ENCODE measurements at places on chromosomes 5 and 9. TPM values are rescaled to one million over a fixed set of nuclear protein-coding genes. Genes with fewer than 3 reads are reported as not detected.

The PHF24 gene
- 1.2 TPM for total RNA-seq

The SLC34A1 gene
- not detected for total RNA-seq

The CDH12 gene
- total RNA-seq: not detected

The STC2 gene
- total RNA-seq: 0.90 TPM

The RNF183 gene
- total RNA-seq: not detected

The DMGDH gene
- total RNA-seq: 20.1 TPM

The IL4 gene
- total RNA-seq: not detected

The EPB41L4B gene
- 28.0 TPM for total RNA-seq

The PCDHA3 gene
- 0.98 TPM for total RNA-seq

The OR1B1 gene
- 3.0 TPM for total RNA-seq

The FBXO38 gene
- total RNA-seq: 55.3 TPM

DNA sequence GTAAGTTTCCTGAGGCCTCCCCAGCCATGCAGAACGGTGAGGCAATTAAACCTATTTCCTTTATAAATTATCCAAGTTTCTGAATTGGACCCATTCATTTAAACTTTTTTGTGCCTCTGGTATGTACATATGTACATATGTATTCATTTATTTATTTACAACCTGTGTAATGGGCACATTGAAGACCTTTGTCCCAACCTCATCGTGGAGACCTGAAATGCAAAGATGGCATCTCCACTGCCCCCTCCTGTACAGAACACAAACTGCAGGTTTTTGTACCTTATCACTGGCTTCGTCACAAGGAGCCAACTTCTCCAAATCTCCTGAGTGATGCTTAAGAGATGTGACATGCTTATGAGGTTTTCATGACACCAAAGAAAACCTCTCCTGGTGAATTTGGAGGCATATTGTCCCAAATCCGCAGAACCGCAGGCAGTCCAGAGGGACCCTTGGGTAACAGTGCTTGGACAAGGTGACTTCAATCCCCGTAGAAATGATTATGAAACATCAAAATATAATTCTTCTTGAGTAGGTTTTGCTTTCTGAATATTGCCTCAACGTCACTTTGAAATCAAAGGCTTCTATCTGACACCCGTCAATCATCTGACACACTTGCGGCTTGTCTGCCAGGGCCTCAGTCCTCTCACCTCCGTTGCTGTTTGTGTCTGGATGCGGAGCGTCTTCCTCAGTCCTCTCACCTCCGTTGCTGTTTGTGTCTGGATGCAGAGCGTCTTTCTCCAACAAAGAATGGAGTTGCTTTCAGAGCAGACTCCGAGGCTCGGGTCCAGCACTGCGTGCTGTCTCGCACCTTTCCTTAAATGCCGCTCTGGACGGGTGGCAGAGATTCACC is 135.0 kb upstream of the IRX4 start:
- H3K27me3 ChIP-seq: no peaks in the 10 kb centered on the region
- H3K27ac ChIP-seq: no peak overlapping the region
- H3K4me1 ChIP-seq: no peaks in the 10 kb centered on the region
- no peaks in the 10 kb centered on the region for H3K36me3 ChIP-seq
- no peak for DNase-seq

DNA sequence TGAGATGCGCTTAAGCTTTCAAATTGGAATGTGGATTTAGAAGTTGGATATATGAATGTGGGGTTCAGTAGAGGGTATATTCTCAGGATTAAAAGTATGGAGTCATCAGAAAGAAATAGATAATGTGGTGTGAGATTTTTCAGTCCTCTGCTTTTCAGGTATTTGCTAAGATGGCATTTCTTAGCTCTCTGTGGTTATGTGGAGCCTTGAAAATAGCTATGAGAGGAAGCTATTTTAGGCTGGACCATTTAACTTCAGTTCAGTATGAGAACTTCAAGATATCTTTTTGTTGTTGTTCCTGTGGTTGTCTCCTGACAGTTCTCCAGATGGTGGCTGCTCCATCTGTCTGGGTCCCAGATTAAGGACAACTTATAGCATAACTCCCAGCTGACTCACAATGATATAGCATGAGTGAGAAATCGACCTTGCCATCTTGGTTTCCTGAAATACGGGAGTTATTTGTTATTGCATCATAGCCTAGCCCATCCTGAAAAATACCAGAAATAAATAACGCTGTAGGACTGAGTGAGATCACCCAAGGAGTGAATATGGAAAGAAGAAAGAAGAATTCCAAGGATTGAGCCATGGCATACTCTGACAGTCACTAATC is 461.5 kb downstream of the ANXA1 start:
- no peaks in the 10 kb centered on the region for H3K36me3 ChIP-seq
- no peak for DNase-seq
- H3K4me3 ChIP-seq: no peak overlapping the region
- no peak overlapping the region for H3K27ac ChIP-seq
- no peaks in the 10 kb centered on the region for H3K4me1 ChIP-seq

- H3K27me3 ChIP-seq: no peaks in the 10 kb centered on the region
- no peak overlapping the region for H3K4me3 ChIP-seq
- DNase-seq: no peak
- no peaks in the 10 kb centered on the region for H3K36me3 ChIP-seq
Observed at GRCh38 chr5:62977661-62978060, 399.0 kb downstream of the LRRC70 start.

GRCh38 chr5:90097082-90097477 is 312.5 kb downstream of the CETN3 start:
- H3K36me3 ChIP-seq: no peaks in the 10 kb centered on the region
- no peak overlapping the region for H3K4me3 ChIP-seq
- DNase-seq: no peak
- no peaks in the 10 kb centered on the region for H3K4me1 ChIP-seq

DNA sequence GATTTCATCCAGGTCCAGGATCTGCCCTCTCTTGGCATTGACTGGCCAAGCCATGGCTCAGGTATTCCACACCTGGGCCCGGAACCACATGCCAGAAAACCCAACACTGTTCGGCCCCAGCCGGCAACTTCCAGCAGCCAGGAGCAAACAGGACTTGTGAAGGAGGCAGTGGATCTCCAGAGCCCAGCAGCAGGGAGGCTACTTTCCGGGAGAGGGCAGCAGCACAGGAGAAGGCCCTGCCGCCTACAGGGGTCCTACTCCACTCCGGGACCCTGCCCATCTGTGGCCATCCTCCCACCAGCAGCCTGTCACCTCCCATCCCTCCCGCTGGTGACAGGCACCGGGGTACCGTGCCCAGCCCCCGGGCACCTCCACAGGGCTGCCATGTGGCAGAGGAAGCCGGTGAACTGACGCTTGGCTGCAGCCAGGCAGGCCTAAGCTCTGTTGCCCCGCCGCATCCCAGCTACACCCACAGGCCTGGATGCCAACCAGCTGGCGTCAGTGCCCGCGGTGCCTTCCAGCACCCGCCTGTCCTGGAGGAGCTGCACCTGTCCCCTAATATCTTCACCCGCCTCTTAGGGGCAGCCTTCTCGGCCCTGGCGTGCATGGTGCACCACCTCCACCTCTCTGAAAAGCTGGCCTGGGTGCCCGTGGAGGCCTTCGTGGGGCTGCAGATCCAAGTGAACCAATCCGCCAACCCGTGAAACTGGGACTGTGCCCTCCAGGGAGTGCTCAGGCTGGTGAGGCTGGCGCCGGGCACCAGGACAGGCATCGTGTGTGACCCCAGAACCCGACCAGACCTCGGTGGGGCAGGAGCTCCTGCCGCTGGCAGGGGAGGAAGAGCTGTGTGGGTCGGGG is 18.9 kb upstream of the SLC30A5 start:
- no peak for DNase-seq
- no peaks in the 10 kb centered on the region for H3K27me3 ChIP-seq
- H3K4me3 ChIP-seq: no peak overlapping the region
- no peaks in the 10 kb centered on the region for H3K4me1 ChIP-seq
- H3K36me3 ChIP-seq: no peaks in the 10 kb centered on the region
- no peak overlapping the region for H3K27ac ChIP-seq

GRCh38 chr9:17487467-17487866 is 91.4 kb upstream of the SH3GL2 start:
- no peaks in the 10 kb centered on the region for H3K27me3 ChIP-seq
- no peak overlapping the region for H3K4me3 ChIP-seq
- DNase-seq: no peak
- peaks cover 22% of the 10 kb centered on the region for H3K36me3 ChIP-seq
- no peak overlapping the region for H3K27ac ChIP-seq

DNA sequence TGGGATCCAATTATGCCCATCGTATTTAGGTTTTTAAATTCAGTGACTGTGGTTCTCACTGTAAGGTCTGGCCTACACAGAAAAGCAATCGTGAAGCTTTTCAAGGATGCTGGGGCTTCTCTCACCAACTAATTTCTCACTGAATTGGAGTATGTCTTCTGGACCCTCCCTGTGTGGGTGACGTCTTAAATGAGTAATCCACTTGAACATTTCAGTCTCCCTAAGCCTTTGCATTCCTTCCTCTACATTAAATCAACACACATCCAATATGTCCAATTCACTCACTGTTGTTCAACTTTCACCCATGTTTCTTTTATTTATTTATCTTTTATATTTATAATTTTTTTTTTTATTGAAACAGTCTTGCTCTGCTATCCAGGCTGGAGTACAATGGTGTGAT is 12.5 kb upstream of the BTF3 start:
- DNase-seq: no peak
- H3K4me1 ChIP-seq: no peaks in the 10 kb centered on the region
- H3K4me3 ChIP-seq: no peak overlapping the region
- no peaks in the 10 kb centered on the region for H3K27me3 ChIP-seq

DNA sequence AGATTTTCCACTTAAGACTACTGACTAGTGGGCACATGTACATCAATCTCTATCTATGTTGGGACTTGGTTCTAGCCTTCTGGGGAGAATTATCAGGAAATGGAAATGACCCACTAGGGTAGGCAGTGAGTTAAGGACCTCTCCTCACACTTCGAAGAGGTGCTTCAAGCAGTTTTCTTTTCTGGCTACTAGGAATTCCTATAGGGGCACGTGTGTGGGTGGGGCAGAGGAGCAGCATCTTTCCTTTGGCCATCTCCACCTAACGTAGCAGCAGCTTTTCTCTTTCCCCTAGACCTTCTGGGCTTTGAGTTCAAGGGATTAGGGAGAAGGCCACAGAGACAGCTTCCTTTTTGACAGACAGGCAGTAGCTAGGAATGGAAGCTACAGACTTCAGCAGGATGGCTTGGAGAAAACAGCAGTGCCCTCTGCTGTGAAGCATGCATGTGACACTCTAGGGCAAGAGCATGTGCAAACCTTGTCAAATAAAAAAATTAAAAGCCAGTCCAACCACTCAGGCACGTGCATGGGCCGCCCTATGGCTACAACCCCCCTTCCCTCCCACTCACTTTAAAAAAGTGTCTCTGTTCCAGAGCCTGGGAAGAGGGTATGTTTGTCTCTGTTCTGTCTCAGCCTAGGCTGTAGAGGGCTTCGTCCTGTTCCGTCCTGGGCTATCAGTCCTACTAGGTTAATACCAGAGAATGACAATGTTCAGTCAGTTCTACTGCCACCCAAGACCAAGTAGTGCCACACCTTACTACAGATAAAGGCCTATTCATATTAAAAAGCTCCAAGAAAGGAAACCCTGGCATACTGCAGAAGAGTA is 8.7 kb upstream of the GFRA3 start:
- H3K27me3 ChIP-seq: no peaks in the 10 kb centered on the region
- no peaks in the 10 kb centered on the region for H3K36me3 ChIP-seq
- H3K4me1 ChIP-seq: no peaks in the 10 kb centered on the region

DNA sequence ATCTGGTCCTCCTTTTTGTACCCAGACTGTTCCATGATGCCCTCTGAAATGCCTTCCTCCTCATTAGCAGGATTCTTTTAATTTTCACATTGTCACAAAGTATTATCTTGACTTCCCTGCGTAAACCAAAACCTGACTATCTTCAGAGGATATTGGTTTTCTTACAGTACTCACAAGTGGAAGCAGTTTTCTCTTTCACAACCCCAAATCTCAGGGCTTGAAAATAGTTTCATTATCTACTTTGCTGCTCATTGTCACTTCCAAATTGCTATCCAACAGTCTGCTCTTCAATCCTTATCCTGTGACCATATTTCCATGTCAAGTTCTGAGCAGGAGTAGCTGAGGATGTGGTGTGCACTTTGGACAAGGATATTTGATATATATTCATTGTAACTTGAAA is 324.1 kb downstream of the FAM170A start:
- no peak overlapping the region for H3K4me3 ChIP-seq
- H3K27me3 ChIP-seq: no peaks in the 10 kb centered on the region
- H3K27ac ChIP-seq: no peak overlapping the region
- H3K36me3 ChIP-seq: no peaks in the 10 kb centered on the region

DNA sequence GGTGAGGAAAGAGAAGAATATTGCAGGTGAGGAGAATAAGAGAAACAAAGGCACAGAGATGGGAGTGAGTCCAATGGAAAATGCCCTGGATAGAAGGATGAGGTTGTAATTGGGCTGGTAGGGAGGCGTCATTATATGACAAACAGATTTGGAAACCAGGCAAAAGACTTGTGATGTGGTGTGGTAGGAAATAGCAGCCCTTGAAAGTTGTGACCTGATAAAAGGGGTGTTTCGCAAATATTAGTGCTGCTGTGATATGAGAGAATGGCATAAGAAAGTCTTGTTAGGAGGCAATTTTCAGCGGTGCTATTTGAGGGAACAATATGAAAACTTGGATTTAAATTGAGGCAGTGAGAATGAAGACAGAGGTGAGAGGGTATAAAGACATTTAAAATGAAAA is 217.5 kb upstream of the ACTBL2 start:
- no peak for DNase-seq
- H3K4me3 ChIP-seq: no peak overlapping the region
- H3K27me3 ChIP-seq: no peaks in the 10 kb centered on the region
- H3K27ac ChIP-seq: no peak overlapping the region
- no peaks in the 10 kb centered on the region for H3K36me3 ChIP-seq

DNA sequence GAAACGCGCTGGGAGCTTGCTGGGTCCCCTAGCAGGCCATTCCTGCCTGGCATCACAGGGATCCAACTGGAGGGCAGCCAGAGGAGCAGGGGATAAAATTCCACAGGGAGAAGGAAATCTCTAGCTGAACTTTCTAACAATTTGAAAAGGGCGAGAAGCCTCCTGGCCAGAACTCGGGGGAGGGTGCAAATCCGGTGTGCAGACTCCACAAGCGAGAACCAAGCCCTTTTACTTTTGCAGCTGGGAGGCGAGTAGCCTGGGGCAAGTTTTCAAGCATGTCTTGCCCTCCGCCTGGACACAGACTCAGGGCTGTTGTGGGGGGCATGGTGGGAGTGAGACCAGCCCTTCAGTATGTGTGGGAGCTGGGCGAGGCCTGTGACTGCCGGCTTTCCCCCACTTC is 14.3 kb upstream of the POU5F2 start:
- no peak overlapping the region for H3K27ac ChIP-seq
- H3K4me1 ChIP-seq: no peaks in the 10 kb centered on the region
- no peaks in the 10 kb centered on the region for H3K27me3 ChIP-seq
- no peaks in the 10 kb centered on the region for H3K36me3 ChIP-seq
- DNase-seq: no peak
- no peak overlapping the region for H3K4me3 ChIP-seq

DNA sequence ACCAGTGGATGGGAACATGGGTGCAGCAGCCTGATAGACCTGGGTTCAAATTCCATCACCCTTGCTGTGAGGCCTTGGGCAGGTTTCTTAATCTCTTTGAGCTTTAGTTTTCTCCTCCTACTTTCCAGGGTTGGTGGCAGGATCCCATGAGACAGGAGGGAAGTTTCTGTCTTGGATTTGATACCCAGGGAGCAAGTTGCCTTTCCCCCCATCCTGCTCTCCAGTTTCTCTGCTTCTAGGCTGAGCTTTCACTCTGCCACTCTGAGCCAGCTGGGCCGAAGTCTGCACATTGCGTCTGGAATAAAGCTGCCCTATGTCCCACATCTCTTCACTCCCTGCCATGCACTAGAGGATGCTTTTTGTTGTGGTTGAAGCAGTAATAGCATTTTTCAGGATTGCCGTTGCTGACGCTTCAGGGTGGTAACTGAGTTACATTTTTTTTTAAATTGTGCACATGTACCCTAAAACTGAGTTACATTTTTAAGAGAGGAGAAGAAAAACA is 40.5 kb upstream of the ANGPTL2 start:
- no peak overlapping the region for H3K27ac ChIP-seq
- no peaks in the 10 kb centered on the region for H3K36me3 ChIP-seq
- no peaks in the 10 kb centered on the region for H3K4me1 ChIP-seq
- H3K4me3 ChIP-seq: no peak overlapping the region
- H3K27me3 ChIP-seq: no peaks in the 10 kb centered on the region

Measured in tibial nerve (tissue), 4 donors.